ENCODE measurements at places on chromosomes 12 and 14.

- DNase-seq, result no peak
These were observed 353.8 kb upstream of the FAR2 start for GRCh38 chr12:28795311-28795710.

GRCh38 chr14:77249286-77249685, 21.7 kb downstream of the NGB start:
- DNase-seq, result no peak

GRCh38 chr14:58808828-58809227, 171.1 kb downstream of the DACT1 start:
- DNase-seq, result peak; percentile 12

DNA sequence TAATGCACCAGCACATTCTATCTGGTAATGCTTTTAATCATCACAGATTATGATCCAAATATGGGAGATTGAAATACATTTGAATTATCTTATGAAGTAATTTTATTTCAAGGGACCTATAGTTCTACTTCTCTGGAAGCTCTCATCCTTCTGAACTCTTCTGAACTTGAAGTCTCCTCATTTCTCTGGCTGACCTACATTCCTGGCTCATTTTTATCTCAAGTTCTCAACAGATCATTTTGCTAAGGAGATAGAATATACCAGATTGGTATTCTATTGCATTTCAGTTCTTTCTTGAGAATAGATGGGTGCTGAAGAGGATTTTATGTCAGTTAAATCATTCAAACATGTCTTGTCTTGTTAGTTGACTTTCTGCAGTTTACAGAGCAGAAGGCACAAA, 7.9 kb downstream of the HMGA2 start:
- no peak for DNase-seq

DNA sequence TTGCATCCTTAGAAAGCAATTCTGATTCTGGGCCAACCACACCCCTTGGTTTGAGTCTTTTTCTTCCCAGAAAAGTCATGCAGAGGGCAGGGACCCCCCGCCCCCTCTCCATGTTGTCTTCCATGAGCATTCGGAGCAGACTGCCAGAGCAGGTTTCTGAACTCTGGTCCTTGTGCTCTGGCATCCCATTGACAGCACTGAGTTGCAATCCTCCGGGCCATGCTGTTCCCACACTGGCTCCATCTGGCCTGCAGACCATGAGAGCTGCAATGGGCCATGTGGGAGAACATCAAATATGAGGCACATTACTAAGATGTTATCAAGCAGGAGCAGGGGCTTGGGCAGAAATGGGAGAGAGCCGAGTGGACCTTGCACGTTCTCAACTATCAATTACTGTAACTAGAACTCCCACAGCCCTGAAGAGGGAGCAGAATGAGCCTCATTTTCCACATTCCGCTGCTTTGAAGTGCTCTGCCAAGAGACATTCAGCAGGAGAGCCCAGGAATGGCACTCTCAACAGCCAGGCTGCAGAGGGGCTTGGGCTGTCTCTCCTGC, 157.4 kb downstream of the STXBP6 start:
- DNase-seq, result no peak

GRCh38 chr14:69346710-69347109, 51.4 kb downstream of the ERH start:
- DNase-seq, result no peak

- no peak for DNase-seq
These were observed 756 bp downstream of the RNASE7 start for GRCh38 chr14:21042918-21043317.

DNA sequence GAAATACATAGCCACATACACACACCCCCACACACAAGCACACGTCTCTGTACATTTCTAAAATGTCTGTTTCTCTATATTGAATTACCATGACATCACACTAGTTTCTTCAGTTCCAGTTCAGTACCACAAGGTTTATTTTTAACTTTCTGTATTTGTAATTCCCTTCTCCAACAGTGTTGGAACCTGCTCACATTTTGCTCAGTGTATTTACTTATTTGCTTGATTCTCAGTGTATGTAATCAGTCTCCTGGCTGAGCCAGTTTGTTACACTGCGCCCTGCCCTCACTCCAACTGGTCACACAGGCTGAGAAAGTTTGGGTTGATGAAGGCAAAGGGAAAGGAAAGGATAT, 67.1 kb downstream of the MON2 start:
- no peak for DNase-seq

GRCh38 chr14:22387776-22388241, 201.2 kb downstream of the DAD1 start:
- no peak for DNase-seq

- DNase-seq, result no peak
These were observed 65.9 kb downstream of the PTPN21 start for GRCh38 chr14:88488897-88489296.

- DNase-seq, result no peak
These were observed 241.9 kb downstream of the PAWR start for GRCh38 chr12:79448816-79449215.

GRCh38 chr14:64147126-64147790, 146.9 kb downstream of the ESR2 start:
- DNase-seq, result no peak

Measured in T1000 (cell line).